ENCODE measurements at places on chromosomes 2 and 18. TPM values are rescaled to one million over a fixed set of nuclear protein-coding genes. Genes with fewer than 3 reads are reported as not detected.

GRCh38 chr18:56035546-56035945 lies 447.6 kb upstream of the TCF4 start:
- no peak for DNase-seq

DNA sequence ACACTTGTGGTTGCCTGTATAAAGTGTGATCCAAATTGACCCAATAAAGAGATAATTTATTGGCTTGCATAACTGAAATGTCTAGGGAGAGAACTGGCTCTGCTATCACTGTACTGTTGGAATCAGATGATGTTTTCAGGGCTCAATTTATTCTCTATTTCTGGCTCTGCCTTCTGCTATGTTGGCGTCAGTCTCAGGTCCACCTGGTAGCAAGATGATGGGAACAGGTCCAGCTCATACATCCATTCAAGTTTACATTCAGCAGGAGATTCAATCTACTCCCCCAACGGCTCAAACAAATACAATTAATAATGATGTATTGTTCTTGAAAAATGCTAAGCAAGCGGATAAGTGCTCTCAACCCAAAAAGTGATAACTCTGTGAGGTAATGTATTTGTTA lies 297.7 kb upstream of the SYT4 start:
- no peak for DNase-seq

DNA sequence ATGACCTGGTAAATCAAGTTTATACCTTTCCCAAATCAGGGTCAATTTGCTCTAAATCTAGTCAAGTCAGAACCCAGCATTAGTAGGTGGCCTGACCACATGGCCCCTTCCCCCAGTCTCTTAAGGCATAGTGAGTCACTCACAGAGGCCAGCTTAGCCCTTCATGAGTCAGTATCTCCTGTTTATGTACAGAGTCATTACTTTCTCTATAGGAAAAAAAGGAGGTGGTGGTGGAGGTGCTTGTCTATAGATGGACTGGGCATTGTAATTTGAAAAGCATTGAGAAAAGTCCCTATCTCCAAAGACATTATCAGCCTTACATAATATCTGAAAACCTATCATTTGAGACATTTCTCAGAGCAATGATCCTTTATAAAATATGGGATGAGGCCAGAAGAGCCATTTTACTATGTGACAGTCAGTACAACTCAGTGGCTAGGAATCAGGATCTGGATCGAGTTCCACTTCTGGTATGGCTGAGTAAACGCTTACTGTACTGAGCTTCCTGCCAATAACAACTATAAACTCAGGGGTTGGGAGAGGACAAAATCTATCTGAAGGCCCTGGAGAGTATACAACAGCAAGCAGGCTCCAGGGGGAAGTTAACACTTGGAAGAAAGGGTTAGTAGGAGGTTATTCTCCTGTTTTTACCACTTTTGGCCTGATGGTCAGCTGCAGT lies 22.5 kb upstream of the SIGLEC15 start:
- no peak for DNase-seq

- DNase-seq, result no peak
Measured at GRCh38 chr18:28112056-28112470, 64.9 kb downstream of the CDH2 start.

DNA sequence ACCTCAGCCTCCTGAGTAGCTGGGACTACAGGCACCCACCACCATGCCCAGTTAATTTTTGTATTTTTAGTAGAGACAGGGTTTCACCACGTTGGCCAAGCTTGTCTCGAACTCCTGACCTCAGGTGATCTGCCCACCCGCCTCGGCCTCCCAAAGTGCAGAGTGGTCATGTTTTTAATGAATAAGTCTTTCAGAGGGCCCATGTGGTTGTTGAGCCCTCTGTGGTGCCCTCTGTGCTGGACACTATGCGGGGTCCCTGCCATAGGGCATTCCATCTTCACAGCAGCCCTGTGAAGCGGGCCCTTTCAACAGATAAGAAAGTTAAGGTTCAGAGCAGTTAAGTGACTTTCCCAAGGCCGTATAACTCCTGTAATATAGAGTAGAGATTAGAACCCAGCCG lies 25.9 kb downstream of the MYO7B start:
- no peak for DNase-seq

- DNase-seq, result no peak
Measured at GRCh38 chr2:151977631-151978030, 121.2 kb downstream of the CACNB4 start.

DNA sequence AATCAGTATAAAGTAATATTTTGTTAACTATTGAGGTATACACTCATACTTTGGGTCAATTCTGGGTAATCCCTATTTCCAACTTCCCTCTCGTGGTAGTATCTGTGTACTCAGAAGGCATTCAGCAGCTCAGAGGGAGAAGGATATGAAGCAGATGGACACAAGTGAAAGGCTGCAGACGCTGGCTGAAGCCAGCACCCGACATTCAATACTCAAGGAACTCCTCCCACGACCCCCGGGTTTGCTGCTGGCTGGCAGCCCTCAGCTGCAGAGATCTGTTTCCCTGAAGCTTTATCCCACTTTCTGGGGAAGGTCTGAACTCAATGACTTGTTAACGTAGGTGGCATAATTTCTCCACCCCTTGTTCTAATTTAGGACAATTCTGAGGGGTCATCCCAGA lies 847.3 kb upstream of the SOX11 start:
- no peak for DNase-seq

- no peak for DNase-seq
Measured at GRCh38 chr18:48030616-48031480, 100.4 kb upstream of the SMAD2 start.

- no peak for DNase-seq
Measured at GRCh38 chr2:64463781-64464180, 9.8 kb downstream of the LGALSL start.

- DNase-seq, result no peak
Measured at GRCh38 chr2:136219341-136219740, 101.4 kb upstream of the CXCR4 start.

GRCh38 chr2:133854603-133855200 lies 286.4 kb upstream of the NCKAP5 start:
- DNase-seq, result no peak

GRCh38 chr2:15316370-15316814 lies 244.7 kb downstream of the NBAS start:
- no peak for DNase-seq

DNA sequence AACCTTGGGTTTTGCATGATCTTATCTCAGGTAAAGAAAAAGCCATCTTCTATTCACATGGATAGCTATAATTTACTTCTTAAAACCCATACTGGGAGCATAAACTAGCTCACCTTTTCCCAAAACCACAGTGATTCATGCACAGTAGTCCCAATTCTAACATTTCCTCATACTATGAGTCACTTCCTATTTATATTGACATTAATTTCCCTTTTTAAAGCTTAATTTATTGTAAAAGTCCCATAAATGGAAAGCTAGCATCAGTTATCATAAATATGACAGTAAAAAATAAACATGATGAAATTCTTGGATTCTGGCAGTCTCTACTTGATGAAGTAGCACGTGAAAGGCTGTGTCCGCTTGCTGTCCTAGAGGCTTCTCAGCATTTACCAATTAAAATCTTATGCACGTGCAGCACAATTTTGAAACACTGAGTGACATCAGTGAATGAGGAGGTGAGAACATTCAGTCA lies 180.1 kb downstream of the CDH2 start:
- DNase-seq, result no peak

GRCh38 chr2:2222931-2223330 lies 108.1 kb downstream of the MYT1L start:
- DNase-seq, result no peak

DNA sequence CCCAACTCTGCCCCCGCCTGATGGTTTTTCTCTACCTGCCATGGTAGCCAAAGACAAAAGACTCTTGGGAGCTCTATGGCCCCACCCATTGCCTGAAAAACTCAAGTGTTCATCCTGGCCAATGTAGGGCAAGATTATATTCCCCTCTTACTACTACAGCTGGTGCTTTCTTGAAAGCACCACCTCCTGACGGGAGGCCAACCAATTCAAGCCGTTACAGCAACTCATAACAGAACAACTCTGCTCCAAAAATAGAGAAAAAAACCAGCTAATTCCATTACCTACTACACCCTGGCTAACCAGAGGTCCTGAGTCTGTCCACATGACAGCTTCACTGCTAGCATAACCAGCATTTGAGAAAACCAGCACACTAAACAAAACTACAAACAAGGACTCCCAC lies 127.5 kb upstream of the GAREM1 start:
- DNase-seq, result no peak

GRCh38 chr18:77651441-77651840 lies 401.8 kb downstream of the GALR1 start:
- no peak for DNase-seq

DNA sequence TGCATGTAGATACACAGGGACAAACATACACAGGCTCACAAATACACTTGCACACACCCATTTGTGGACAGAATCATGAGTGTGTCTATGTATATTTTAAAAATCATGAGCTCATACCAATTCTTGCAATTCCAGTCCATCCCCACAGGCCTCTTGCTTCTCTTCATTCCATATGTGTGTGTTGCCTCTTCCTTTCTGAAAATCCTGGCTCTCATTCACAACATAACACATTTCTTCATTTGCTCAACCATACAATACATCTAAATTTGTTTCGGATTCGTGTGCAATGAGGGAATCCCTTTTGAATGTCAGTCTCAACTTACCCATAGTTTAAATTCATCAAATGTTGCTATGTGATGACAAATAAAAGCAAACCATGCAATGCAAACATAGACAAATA lies 51.4 kb downstream of the GNAL start:
- no peak for DNase-seq

GRCh38 chr2:143138292-143138691 lies 9.1 kb downstream of the ARHGAP15 start:
- DNase-seq, result no peak

PDCD1 gene
- total RNA-seq, result 2.0 TPM

NOL4 gene
- total RNA-seq, result not detected

PJVK gene
- 1.0 TPM for total RNA-seq

B4GALT6 gene
- 7.4 TPM for total RNA-seq

NT5DC4 gene
- not detected for total RNA-seq

SCN7A gene
- total RNA-seq, result 27.7 TPM

LBX2 gene
- total RNA-seq, result 0.16 TPM

GKN2 gene
- total RNA-seq, result not detected
